ENCODE measurements at places on chromosomes 2 and 18.
A peak's percentile ranks its signal among the peaks of the same experiment; 100 is the strongest.

- no peak for DNase-seq
These were observed 971.1 kb upstream of the ACVR2A start for GRCh38 chr2:146873646-146874259.

DNA sequence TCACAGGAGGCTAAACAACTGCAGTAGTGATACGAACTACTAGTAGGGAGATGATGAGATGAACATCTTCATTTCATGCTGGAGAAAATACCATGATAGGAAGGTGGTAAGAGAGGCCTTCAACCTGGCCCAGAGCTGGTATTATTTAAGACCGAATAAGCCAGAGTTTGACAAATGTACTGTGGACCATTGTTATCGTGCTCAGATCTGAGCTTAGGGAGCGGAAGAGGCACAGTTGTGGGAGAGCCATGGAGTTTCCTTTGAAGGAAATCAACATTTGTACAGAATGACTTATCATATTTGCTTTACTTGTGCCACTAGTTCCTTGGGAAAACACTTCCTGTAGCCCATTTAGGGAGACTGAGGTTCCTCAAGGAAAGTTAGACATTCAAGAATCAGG, 260.6 kb upstream of the TNP1 start:
- no peak for DNase-seq

DNA sequence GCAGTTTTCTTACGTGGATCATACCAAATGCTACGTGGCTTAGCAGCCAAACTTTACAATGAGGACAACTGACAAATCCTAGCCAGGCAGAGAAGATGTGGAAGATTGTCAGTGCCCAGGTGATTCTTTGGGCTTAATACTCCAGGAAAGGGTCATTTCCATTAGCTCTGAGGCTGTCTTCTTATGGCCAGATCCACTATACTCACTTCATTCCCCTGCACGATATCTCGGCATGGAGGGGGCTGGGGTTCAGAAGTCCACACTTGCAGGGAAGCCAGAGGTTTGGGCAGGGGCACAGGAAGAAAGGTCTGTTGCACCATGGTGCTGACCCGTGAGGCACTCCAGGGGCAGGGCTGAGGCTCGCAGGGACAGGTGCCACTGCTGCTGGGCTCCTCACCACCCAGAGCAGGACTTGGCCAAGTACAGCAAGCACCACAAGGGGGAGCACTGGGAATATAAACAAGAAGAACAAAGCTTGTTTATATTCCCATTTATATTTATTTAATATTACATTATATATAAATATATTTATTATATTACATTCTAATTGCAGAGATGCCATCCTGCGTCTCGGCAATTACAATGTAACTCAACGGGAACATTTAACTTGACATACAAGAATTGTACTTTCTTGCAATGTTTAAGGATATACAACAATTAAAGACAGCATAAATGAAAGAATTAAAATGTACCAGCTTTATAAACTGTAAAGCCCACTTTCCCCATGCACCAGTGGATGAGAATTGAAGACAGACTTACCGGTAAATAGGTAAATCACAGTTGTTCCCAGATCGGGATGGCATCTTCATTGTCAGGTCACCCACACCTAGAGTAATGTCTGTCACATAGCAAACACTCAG, 27.2 kb downstream of the CLUL1 start:
- peak; percentile 71 for DNase-seq

- DNase-seq = no peak
These were observed 193.5 kb upstream of the CCDC68 start for GRCh38 chr18:55152801-55153200.

GRCh38 chr2:176074919-176075425, 8.8 kb downstream of the EVX2 start:
- no peak for DNase-seq

DNA sequence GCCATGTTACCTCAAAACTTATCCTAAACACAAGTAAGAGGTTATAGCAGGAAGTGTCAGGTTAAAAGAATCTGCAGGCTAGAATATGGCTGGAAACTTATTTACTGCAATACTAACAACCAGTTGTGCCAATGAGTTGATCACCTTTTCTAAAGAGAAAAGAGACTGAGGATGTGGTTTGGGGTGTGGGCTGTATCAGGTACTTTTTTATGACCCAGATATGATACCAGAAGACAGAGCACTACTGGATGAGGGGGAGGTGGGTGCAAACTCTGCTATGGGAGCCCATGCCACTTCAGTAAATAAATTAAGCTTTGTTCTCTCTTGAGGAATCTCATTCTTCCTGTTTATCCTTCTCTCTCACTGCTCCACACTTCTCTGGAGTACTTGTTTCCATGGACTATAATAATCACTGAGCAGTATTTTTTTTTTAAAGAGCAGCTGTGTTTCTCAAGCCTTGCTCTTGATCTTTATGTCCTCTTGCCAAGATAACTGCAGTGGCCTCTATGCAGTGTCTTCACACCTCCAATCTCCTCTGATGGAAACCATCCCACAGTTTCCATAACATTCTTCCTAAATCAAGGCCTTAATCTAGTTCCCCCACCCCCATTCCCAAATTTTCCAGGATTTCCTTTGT, 51.2 kb upstream of the NOSTRIN start:
- DNase-seq = peak; percentile 13

DNA sequence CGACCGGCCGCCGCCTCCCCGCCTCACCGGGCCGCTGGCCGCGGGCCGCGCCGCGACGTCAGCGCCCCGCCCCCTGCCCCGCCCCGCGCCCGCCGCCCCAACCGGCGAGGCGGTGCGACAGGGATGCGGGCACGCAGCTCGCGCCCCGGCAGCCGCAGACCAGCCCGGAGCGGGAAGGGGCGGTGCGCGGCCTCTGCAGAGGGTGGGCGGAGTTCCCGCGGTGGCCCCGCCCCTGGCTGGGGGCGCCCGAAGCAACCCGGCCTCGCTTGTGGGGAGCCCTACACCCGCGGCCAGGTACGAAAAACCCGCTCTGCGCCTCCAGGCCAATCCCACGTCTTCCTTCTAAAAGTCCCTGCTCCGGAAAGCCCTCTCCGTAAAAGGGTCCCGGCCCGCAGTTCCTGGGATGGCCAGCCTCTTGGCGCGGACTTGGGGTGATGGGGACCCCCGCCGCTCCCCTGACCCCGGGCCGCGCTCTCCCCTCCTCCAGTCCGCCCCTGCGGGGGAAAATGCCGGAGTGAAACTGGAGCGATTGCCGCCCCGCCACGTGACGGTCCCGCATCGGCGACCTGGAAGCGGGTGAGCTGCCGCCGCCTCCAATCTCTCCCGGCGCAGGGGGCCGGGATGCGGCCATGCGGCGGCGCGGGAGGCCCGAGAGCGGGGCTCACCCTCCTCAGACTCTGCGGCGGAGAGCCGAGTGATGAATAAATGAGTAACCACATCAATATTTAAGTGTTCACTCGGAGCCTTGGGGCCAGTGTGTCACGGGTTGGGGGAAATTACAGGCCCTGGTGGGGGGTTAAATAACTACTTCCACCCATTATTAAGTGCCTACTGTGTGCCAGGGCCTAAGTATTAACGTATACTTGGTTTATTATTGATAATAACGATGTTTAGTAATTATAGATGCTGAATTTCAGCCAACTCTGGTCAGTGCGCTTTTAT, at the start of gene RAB11FIP5:
TSS of gene RAB11FIP5 (minus strand) at position 36 of the 942 bp plus-strand sequence. CDS start 171 bp downstream, outside the sequence.
- DNase-seq = peak; percentile 79

DNA sequence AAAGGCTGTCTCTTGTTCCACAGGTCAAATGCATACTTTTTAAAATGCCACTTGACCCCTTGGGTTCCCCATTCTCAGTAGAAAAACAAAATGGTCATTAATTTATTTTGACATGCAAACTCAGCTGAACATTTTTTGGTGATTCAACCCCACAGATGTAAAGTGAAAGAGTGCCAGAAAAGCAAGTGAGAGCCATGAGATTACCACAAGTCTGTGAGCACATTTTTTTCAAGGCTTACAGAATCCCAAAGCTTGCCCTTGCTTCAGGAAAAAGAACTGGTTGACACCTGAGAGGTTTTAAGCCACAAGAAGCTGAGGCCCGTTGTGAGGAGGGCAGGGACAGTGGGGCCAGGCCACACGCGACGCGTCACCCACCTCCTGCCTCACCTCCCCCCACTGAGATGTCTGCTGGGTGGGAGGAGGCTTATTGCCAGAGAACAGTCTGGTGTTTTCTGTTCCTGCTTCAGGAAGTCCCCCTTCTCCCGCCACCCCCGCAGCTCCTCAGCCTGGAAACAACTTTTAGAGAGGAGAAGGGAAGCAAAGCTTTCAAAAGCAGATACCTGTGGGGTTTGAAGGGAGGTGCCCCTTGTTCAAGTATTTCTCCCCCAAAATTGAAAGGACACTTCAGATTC, 70.4 kb upstream of the CYP1B1 start:
- DNase-seq = peak; percentile 28

GRCh38 chr2:140942284-140942683, 1188.5 kb downstream of the LRP1B start:
- DNase-seq = no peak

GRCh38 chr18:50850307-50851065, 28.4 kb upstream of the ME2 start:
- no peak for DNase-seq

DNA sequence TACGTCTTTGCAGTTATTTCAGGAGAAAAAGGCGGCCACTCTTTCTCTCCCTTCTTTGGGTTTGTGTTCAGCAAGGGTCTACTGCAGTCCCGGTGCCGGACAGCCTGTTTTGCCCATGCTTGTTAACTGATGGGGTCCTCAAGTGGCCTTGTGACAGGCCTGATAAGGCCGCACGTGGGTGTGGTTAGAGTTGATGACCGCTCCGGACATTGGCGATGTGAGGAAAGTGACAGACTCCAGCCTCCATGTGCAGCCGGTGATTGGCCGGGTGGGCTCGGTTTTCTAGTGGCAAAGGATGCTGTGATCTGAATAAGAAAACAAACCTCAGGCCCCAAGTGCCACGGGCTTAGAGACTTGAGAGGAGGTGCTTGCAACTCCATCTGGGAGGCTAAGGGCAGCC, 15.6 kb downstream of the HPCAL1 start:
- no peak for DNase-seq

DNA sequence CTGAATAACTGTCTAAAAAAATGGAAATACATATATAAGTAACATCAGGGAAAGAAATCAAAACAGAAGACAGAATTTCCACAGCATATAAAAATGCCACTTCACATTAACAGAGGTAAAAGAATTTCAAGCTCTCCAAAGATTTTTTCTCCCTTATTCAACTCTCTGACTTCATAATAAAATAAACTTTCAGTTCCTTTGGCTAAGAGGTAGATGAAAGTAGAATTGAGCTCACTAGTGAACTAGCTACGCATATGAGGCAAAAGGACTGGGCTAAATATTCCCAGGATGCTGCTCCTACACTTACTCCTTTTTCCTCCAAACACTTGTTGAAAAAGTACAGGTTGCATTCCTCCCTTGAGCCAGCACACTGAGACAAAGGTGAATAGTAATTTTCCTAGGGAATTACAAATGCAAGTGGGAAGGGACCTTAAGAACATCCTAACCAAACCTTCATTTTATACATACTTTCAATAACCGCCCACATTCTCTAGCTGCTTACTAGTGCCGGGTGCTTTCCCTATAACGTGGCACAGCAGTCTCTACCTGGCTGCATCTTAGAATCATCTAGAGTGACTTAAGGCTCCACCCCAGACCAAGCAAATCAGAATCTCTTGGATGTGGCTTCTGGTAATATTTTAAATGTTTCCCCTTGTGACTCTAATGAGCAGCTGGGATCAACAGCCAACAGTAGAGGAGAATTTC, 136.6 kb downstream of the MTCL1 start:
- no peak for DNase-seq

- no peak for DNase-seq
These were observed 448.6 kb downstream of the BCL11A start for GRCh38 chr2:60104514-60105505.

DNA sequence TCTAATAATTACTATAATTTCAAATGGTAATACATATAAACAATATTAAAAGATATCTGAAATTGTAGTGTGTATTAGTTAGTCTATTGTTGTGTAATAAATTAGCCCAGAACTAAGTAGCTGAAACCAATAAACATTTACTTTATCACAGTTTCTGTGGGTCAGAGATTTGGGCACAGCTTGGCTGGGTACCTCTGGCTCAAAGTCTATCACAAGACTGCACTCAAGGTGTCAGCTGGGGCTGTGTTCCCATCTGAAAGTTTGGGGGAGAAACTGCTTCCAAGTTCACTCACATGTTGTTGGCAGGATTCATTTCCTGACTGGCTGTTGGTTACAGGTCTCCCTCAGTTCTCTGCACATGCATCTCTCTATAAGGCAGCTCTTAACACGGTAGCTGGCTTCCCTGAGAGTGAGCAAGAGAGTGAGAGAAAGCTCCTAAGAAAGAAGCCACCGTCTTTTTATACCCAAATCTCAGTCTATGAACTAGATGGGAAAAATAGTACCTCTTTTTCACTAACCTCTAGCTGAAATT, 25.6 kb upstream of the WIPF1 start:
- no peak for DNase-seq

DNA sequence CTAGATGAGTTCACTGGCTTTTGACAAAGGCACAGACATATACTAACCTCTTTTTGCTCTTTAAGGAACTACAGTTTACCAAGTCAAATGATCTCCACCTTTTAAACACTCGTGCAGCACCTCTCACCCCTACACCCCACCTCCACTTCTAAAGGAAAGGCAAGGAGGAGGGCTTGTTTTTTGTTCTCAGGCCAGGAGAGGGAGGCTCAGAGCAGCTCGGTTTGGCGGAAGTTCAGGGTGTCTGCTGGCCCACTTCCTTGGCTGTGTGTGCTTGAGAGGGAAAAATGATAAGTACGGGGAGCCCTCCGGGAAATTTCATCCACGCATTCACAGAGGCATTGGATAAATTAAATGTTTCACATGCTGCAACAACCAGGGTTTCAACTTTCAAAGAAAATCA, 667.9 kb downstream of the BCL11A start:
- DNase-seq = no peak

GRCh38 chr18:24198461-24198860, 59.6 kb downstream of the CABYR start:
- DNase-seq = no peak

GRCh38 chr2:24508878-24509277, 17.8 kb downstream of the NCOA1 start:
- DNase-seq = no peak

GRCh38 chr18:52345428-52345827, 5.4 kb downstream of the DCC start:
- no peak for DNase-seq

DNA sequence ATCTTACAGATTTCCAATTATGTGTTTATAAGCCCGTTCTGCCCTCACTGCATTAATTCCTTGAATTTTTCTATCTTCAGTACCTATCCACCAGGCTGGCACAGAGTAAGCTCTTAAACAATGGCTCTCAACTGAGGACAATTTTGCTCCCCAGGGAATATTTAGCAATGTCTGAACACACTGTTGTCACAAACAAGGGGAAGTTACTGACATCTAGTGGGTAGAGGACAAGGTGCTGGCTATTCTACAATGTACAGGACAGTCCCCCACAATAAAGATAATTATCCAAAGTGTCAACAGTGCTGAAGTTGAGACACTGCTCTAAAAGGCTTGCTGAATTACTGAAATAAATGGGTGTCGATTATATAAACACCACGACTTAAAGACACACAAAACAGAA, 5.0 kb downstream of the NDUFS1 start:
- DNase-seq = no peak

GRCh38 chr2:211996857-211997256, 541.7 kb downstream of the ERBB4 start:
- DNase-seq = no peak

- no peak for DNase-seq
These were observed 85.0 kb downstream of the LIPG start for GRCh38 chr18:49646873-49647272.

GRCh38 chr2:226116346-226116745, 683.3 kb downstream of the IRS1 start:
- no peak for DNase-seq

- no peak for DNase-seq
These were observed 9.4 kb downstream of the SUCLG1 start for GRCh38 chr2:84449711-84450110.

GRCh38 chr2:189837326-189837725, 53.1 kb downstream of the PMS1 start:
- DNase-seq = no peak

Data from activated CD4-positive, alpha-beta T cell treated with anti-CD3 and anti-CD28 coated beads, Interleukin-2, Interleukin-6, amounts not matched to agents 100 ng/mL and 50 ng/mL, durations not matched to agents 16 hours and 8 hours (primary cell).